ENCODE measurements at places on chromosomes 4 and X. TPM values are rescaled to one million over a fixed set of nuclear protein-coding genes. Genes with fewer than 3 reads are reported as not detected.

The SPATA18 gene
- not detected for total RNA-seq

The AFF2 gene
- total RNA-seq, result 4.8 TPM

The AMBN gene
- total RNA-seq, result not detected

The LDOC1 gene
- total RNA-seq, result 7.3 TPM

The FAM47E gene
- 0.85 TPM for total RNA-seq

The SULT1B1 gene
- 24.6 TPM for total RNA-seq

The ANAPC10 gene
- total RNA-seq, result 37.7 TPM

The CNOT6L gene
- total RNA-seq, result 237 TPM

The RTL9 gene
- total RNA-seq, result not detected

The CACNA1F gene
- 0.66 TPM for total RNA-seq

The NLRP2B gene
- total RNA-seq, result not detected

DNA sequence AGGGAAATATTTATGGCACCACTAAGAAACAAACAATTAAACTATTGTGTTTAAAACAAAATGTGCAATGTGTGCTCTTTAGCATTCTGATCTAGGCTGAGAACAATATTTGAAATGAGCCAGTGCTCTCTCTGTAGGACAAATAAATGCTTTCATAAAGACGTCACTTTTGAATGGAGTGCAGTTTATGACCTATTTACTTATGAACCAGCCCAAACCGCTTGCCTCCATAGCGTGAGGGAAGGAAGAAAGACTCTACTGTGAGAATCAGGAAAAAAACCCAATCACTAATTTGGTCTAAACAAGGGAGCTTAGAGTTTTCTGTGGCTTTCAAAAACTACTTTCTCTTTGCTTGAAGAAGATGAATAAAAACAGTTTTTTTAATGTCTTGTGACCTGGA, 39.4 kb downstream of the SAT1 start:
- no peak for DNase-seq
- H3K27me3 ChIP-seq, result no peaks in the 10 kb centered on the region
- no peaks in the 10 kb centered on the region for H3K36me3 ChIP-seq

DNA sequence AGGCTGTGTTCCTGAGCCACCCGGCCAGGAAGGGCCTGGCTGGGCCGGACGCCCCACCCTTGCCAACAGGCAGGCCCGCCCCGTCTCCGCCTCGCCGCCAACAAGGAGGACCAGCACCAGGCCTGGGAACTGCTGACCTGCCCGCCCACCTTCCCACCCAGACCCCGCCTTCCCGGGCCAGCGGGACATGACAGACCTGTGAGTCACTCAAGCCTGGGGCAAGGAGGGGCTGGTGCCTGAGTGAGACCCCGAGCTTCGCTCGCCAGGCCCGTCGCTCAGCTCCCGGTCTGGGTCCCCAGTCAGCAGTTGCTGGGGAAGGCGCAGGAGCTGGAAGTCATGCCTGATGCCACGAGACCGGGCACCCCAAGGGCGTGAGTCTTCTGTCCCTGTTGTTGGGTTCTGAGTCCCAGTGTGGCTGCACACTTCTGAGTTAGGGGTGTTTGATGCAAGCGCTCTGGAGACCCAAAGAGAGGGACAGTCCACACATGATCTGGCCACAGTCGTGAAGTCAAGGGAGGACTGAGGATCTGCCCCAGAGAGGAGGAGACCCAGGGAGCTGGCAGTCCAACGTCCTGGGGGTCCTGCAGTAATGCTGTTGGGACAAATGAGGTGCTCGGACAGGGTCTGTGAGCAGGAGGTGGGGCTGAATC, at the start of gene DNASE1L1:
DNASE1L1 (minus strand) TSS at position 33 of the 650 bp plus-strand sequence. CDS start 3,686 bp downstream, outside the sequence.
- H3K36me3 ChIP-seq, result no peaks in the 10 kb centered on the region
- peak within 1 kb of the TSS; percentile 73 for H3K27ac ChIP-seq
- DNase-seq, result peak; percentile 25
- no peaks in the 10 kb centered on the region for H3K27me3 ChIP-seq
- H3K4me1 ChIP-seq, result peaks cover 32% of the 10 kb centered on the region
- H3K4me3 ChIP-seq, result peak within 1 kb of the TSS; percentile 31

- H3K4me1 ChIP-seq, result peaks cover 3% of the 10 kb centered on the region
- no peaks in the 10 kb centered on the region for H3K27me3 ChIP-seq
- peaks cover 10% of the 10 kb centered on the region for H3K36me3 ChIP-seq
- no peak overlapping the region for H3K27ac ChIP-seq
- no peak for DNase-seq
Observed at GRCh38 chr4:112277220-112277619, 8.5 kb downstream of the TIFA start.

- DNase-seq, result no peak
- no peak overlapping the region for H3K27ac ChIP-seq
- no peaks in the 10 kb centered on the region for H3K36me3 ChIP-seq
Observed at GRCh38 chr4:116480546-116480945, 604.8 kb downstream of the TRAM1L1 start.

DNA sequence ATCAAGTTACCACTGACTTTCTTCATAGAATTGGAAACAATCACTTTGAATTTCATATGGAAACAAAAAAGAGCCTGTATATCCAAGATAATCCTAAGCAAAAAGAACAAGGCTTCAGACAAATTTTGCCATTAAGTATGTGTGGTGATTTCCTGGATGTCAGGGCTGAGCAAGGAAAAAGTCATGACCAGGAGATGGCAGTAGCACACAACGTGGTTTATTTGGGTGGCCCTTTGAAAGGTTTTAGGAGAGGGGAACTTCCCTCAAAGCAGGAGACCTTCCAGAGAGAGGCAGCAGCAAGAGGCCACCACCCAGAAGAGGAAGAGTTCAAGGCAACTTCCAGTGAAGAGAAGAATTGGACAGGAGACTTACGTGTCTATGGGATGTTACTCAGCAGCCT, 18.1 kb upstream of the ZXDB start:
- no peak for DNase-seq
- no peaks in the 10 kb centered on the region for H3K4me1 ChIP-seq

GRCh38 chrX:15236146-15236545, 33.7 kb downstream of the ASB9 start:
- H3K4me3 ChIP-seq, result no peak overlapping the region
- H3K36me3 ChIP-seq, result no peaks in the 10 kb centered on the region
- no peak overlapping the region for H3K27ac ChIP-seq
- no peak for DNase-seq
- H3K27me3 ChIP-seq, result no peaks in the 10 kb centered on the region

DNA sequence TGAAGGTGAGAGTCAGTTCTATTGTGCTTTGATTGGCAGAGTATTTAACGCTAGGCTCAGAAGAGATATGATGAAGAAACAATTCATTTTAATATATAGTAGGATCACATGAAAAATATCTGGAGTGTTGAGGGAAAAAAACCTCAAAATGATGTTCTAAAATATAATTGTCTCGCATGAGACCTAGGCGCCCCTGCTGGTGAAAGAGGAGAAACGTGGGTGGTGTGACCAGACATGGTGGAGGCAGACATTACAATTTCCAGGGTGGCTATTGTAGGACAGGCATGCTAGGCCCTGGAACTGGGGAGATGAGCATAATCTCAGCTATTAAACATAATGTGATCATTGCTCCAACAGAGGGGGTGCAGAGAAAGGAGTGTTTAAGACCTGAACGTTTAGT, 210.0 kb downstream of the HS3ST1 start:
- no peak overlapping the region for H3K4me3 ChIP-seq
- H3K27ac ChIP-seq, result no peak overlapping the region
- H3K4me1 ChIP-seq, result no peaks in the 10 kb centered on the region
- H3K27me3 ChIP-seq, result no peaks in the 10 kb centered on the region

GRCh38 chr4:87974856-87975462, 555 bp upstream of the SPP1 start:
- peaks cover 4% of the 10 kb centered on the region for H3K4me1 ChIP-seq
- H3K27ac ChIP-seq, result no peak overlapping the region
- no peaks in the 10 kb centered on the region for H3K36me3 ChIP-seq

DNA sequence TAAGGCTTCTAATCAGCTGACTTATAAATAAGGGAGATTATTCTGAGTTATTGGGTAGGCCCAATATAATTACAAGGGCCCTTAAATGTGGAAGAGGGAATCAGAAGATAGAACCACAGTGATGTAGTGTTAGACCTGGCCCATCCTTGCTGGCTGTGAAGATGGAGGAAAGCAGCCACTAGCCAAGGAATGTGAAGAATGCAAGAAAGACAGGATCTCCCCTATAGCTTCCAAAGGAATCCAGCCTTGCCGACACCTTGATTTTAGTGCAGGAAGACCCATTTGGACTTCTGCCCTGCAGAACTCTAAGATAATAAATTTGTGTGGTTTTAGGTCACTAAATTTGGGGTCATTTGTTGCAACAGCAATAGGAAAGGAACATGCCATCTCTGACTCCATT, 150.6 kb downstream of the SPATA18 start:
- DNase-seq, result no peak
- H3K27me3 ChIP-seq, result no peaks in the 10 kb centered on the region
- H3K36me3 ChIP-seq, result no peaks in the 10 kb centered on the region
- H3K4me3 ChIP-seq, result no peak overlapping the region
- H3K4me1 ChIP-seq, result no peaks in the 10 kb centered on the region
- H3K27ac ChIP-seq, result no peak overlapping the region

DNA sequence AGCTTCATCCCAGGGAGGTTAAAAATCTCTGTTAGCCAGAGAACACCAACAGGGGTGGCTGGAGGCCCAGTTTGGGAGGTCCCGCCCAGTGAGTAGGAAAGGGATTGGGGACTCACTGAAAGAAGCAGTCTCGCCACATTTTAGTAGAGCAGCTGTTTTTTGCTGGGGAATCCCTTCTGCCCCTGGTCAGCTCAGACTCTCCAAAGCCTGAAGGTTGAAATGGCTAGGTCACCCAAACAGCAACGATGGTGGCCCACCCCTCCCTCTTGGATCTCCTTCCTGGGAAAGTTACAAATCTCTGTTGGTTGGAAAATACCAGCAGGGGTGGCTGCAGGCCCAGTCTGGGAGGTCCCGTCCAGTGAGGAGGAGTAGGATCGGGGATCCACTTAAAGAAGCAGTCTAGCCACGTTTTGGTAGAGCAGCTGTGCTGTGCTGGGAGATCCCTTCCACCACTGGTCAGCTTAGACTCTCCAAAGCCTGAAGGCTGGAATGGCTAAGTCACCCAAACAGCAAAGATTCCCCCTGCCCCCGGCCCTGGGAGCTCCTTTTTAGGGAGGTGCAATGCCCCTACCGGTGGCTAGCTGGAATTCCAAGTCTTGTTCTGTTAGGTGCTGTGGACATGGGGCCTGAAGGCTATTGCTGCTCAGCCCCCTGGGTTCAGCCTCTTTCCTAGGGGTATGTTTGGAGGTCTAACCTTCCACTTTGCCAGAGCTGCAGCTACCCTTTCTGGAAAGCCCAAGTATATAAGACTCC, 40.0 kb upstream of the TEX13A start:
- H3K4me3 ChIP-seq, result no peak overlapping the region
- H3K36me3 ChIP-seq, result no peaks in the 10 kb centered on the region
- H3K27ac ChIP-seq, result no peak overlapping the region
- no peak for DNase-seq
- H3K27me3 ChIP-seq, result no peaks in the 10 kb centered on the region
- no peaks in the 10 kb centered on the region for H3K4me1 ChIP-seq

DNA sequence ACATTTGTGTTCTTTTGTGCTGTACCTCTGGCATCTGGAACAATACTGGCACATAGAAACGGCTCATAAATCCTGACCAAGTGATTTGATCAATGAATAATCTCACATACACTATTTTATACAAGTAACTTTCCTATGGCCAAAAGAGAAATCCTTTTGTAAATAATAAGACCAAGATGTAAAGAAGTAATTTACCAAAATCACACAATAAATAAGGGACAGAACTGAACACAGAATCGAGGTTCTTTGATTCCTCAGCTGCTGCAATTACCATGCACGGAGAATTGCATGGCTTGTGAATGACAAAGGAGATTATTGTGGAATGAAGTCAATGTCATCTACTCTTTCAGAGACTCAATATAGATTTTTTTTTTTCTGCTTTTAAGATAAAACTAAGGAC, 576.8 kb upstream of the SMIM31 start:
- no peaks in the 10 kb centered on the region for H3K27me3 ChIP-seq
- H3K4me3 ChIP-seq, result no peak overlapping the region
- H3K27ac ChIP-seq, result no peak overlapping the region
- no peak for DNase-seq
- H3K36me3 ChIP-seq, result no peaks in the 10 kb centered on the region

- no peak for DNase-seq
- H3K36me3 ChIP-seq, result no peaks in the 10 kb centered on the region
- no peaks in the 10 kb centered on the region for H3K4me1 ChIP-seq
- H3K4me3 ChIP-seq, result no peak overlapping the region
Observed at GRCh38 chr4:152970102-152970820, 34.1 kb downstream of the FHDC1 start.

DNA sequence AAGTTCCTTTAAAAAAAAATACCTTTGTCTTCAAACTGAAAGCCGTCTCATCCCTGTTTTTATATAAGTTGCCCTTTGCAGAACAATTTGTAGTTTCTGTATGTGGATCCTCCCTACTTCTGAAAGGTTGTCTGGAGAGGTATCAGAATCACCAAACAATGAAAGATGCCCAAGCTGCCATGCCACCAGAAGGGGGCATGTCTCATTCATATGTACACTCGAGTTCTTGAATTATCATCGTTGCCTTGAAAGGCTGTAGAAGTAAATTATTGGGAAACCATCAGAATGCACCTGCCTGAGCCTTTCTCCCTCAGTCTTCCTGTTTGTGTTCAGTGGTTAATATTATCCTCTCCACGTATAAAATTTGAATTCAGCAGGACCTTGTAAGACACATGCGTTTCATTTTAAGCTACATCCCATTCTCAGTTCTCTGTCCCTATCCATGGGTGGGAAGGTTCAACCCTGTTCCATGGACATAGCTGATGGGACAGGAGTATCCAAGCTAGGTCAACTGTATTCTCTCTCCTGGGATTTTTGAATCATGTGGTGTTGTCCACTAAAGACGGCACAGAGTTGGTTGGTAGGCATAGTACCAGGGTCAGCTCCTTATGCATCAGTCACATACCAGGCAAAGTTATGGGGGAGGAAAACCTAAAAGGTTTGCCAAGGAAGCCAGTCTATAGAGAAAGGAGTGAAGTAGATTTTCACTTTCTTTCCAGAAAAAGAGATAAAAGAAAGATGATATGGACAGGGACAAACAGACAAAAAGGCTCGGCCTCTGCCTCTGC, 24.0 kb downstream of the GALNT7 start:
- no peaks in the 10 kb centered on the region for H3K36me3 ChIP-seq
- H3K27ac ChIP-seq, result no peak overlapping the region

- peak; percentile 51 for DNase-seq
- no peak overlapping the region for H3K27ac ChIP-seq
- H3K36me3 ChIP-seq, result no peaks in the 10 kb centered on the region
Observed at GRCh38 chr4:17385403-17385802, 126.5 kb downstream of the QDPR start.

- no peaks in the 10 kb centered on the region for H3K36me3 ChIP-seq
- H3K27ac ChIP-seq, result no peak overlapping the region
- no peak overlapping the region for H3K4me3 ChIP-seq
- no peaks in the 10 kb centered on the region for H3K27me3 ChIP-seq
Observed at GRCh38 chr4:189740873-189741272, 199.8 kb upstream of the FRG1 start.

GRCh38 chrX:106780664-106781377, 21.7 kb upstream of the TBC1D8B start:
- H3K4me1 ChIP-seq, result no peaks in the 10 kb centered on the region
- H3K36me3 ChIP-seq, result no peaks in the 10 kb centered on the region
- H3K27ac ChIP-seq, result no peak overlapping the region
- no peak for DNase-seq

DNA sequence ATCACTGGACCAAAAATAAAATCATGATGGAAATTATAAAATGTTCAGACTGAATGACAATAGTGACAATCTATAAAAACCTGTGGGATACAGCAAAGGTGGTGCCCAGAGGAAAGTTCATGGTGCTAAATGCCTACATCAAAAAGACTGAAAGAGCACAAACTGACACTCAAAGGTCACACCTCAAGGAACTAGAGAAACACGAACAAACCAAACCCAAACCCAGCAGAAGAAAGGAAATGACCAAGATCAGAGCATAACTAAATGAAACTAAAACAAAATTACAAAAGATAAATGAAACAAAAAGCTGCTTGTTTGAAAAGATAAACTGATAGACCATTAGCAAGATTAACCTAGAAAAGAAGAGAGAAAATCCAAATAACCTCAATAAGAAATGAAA, 78.7 kb downstream of the ANAPC10 start:
- no peaks in the 10 kb centered on the region for H3K36me3 ChIP-seq
- peak overlapping the region; percentile 79 for H3K27ac ChIP-seq

Data from natural killer cell (primary cell).